NCI-H82 (cell line): ENCODE measurements at places on chromosomes 1 and 21.

- DNase-seq = no peak
These were observed 1.4 kb downstream of the PDPN start for GRCh38 chr1:13584876-13585611.

- no peak for DNase-seq
These were observed 16.3 kb downstream of the L1TD1 start for GRCh38 chr1:62210960-62211359.

GRCh38 chr1:188466539-188466938 is 1637.8 kb downstream of the PLA2G4A start:
- no peak for DNase-seq

GRCh38 chr1:183214021-183214970 is 28.2 kb downstream of the LAMC2 start:
- DNase-seq = no peak

GRCh38 chr1:170676628-170677027 is 12.7 kb downstream of the PRRX1 start:
- DNase-seq = no peak

GRCh38 chr1:109783436-109783835 is 19.7 kb upstream of the EPS8L3 start:
- no peak for DNase-seq

GRCh38 chr1:111199881-111200801 is at the start of gene DENND2D:
TSS of gene DENND2D (minus strand) at chr1:111200646. CDS start at chr1:111200459, 187 bp downstream.
- DNase-seq = no peak

GRCh38 chr1:34973326-34973725 is 11.8 kb downstream of the TMEM35B start:
- DNase-seq = no peak

DNA sequence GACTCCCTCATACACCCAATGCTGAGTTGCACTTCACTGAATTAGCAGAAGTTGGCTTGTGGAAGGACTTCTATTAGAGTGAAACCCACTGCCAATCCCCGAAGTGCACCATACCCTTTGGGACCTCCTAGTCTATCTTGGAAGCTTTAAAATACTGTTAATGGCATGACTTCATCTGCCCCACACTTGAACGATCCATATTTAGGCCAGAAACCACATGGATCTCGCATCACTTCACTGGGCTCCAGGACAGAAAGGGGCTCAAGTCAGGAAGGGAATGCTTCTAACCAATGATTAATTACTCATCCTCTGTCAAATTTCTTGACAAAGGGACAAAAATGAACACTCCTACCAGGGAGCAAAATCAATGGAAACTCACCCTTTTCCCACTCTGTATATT is 69.1 kb downstream of the BCAR3 start:
- DNase-seq = no peak

DNA sequence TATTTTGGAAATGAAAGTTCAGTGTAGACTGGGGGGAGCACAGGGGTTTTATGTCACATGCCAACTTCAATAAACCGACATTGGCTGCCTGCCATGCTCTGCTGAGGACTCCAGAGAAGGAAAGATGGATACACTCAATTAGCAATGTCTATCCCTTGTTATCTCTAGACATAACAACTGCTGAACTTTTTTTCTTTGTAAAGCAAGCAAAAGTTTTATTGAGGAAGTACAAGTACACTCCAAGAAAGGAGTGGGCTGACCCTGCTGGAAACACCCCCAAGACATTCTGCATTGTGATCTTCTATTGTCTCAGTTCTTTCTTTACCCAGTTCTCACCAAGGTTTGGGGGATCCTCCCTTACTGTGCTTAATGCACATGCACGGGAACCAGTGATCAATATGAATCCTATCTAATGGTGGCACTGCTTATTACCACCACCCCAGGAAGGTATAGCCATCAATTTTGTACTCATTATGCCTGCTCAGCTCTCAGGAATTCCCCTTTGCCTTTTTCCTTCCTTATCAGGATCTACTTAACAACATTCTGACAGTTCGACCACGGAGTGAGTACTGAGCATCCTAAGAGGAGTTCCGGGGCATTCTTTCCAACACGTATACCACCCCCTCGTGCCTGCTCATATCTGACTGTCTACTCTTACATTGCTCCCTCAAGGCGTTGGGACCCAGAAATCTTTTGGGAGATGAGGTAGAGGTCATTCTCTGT is 28.7 kb downstream of the SYNJ1 start:
- DNase-seq = no peak

- DNase-seq = no peak
These were observed 48.6 kb downstream of the HIVEP3 start for GRCh38 chr1:41870076-41870562.

DNA sequence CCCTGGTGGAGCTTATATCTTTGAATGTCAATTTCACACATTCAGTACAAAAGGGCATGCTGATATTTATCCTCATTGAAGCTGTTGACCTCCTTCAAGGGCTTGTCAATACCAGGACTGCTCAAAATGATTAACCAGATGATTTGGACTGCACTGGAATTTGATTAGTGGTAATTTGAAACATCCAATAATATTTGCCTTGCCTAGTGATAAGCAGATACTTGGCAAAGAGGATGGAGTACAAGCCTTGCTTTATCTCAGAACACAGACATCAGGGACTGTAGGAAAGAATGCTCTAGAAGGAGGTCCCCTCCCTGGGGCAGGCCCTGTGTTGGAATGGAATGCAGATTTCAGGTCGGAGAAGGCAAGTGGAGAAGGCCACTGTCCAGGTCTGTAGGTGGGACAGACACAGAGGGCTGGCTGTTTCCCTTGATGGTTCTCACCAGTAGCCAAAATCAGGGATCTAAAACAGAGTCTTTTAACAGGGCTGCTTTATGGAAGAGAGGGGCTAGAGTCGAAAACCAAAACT is 64.8 kb upstream of the ZNF648 start:
- no peak for DNase-seq

- no peak for DNase-seq
These were observed 18.8 kb downstream of the UCK2 start for GRCh38 chr1:165845992-165846748.

DNA sequence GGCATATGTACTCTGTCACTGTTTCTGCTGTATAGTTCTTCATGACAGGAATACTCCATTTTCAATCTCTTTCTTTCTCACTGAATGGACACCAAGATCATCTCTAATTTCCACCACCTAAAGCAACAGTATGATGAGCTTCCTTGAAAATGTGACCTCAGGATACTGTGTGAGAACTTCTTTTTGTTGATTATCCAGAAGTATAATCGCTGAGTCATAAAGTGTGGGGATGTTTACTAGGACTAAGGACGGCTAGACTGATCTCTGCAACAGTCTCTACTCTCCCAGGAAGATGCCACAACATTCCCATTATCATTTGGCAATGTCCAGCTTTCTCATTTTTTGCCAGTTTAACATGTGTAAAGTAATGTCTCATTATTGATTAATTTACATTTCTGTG is 70.3 kb downstream of the TNFSF18 start:
- DNase-seq = no peak

DNA sequence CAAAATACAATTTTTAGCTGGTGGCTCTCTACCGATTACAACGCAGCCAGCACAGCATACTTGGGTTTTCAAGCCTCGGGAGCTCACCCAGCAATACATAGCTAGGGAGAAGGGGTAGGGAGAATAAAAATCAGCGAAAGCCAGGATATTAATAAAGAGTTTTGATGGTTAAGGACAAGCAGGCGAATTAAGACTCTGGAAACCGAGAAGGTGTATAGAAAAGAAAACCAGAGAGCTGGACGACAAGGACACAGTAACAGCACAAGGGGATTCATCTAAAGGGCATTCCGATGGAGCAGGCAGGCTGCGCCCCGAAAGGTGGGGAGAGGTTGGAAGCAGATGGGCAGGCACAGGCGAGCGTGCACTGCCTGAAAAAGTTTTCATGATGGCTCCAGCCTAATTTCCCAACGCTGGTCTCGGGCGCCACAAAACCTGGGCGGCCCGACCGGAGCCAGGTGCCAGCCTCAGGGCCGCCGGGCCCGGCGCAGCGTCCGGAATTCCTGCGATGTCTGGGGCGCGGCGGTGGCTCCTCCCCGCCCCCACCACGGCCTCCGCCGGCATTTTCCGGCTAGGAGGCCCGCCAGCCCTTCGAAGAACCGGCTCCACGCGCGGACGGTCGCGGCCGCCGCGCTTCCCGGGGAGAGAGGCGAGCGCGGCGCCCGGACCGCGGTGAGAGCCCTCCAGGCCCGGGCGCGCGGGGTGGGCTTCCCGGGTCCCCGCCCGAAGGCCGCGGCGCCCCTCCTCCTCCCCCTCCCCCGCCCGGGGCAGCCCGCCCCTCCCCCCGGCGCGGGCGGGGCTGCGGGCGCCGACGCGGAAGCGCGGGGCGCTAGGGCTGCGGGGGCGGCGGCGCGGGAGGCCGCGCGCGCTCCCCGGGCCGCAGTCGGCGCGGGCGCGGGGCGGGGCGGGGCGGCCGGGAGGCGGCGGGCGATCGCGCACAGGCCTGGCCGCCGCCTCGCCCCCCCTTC is 774 bp upstream of the DYRK1A start:
- DNase-seq = peak; percentile 89

GRCh38 chr1:14142397-14143100 is 442.6 kb downstream of the PRDM2 start:
- no peak for DNase-seq

DNA sequence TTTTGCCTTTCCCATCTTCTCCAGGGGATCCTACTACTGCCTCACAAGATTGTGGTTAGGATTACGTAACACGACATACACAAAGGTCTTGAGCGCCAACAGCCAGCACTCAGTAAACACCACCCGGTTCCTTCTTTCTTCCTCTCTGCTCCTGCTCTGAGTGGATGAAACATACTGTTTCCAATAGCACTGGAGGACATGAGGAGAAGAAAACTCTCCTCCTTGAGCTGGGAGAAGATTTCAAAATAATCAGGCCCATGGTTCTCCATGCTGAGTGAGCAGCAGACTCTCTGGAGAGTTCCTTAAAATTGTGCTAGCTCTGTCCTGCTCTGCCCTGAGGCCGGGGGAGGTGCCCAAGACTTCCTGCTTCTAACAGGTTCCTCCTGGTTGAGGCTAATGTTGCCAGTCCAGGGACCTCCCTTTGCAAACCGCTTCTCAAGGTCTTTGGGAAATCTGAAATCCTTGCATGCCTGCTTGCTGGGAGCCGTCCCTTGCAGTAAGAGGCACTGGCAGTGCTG is 29.4 kb upstream of the MX1 start:
- no peak for DNase-seq

DNA sequence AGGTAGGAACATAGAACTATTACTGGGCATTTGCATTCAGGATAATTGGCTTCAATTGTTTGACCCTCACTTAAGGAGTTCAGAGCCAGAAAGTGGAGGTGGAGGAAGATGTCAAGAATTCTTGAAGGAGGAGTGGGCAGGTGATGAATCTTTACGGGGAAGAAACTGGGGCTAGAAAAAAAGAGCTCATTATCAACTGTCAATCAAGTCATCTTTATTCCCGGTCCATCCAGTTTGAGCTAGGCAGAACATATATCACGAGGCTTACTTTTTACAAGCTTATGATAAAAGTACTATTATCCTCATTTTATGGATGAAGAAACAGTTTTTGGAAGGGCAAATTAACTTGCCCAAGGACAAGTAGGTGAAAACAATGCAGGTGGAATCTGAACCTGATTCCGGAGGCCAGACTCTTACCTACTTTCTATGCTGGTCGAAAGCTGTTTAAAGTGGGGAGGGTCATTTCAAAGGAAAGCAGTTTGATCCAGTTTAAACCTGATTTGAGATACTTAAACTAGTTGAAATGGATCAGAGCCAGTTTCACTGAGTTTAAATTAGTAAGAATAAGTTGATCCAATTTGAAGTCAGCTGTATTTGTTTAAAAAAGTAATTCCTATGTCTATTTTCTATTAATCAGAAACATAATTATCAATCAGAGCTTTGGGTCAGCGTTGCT is 13.3 kb upstream of the NBL1 start:
- no peak for DNase-seq

DNA sequence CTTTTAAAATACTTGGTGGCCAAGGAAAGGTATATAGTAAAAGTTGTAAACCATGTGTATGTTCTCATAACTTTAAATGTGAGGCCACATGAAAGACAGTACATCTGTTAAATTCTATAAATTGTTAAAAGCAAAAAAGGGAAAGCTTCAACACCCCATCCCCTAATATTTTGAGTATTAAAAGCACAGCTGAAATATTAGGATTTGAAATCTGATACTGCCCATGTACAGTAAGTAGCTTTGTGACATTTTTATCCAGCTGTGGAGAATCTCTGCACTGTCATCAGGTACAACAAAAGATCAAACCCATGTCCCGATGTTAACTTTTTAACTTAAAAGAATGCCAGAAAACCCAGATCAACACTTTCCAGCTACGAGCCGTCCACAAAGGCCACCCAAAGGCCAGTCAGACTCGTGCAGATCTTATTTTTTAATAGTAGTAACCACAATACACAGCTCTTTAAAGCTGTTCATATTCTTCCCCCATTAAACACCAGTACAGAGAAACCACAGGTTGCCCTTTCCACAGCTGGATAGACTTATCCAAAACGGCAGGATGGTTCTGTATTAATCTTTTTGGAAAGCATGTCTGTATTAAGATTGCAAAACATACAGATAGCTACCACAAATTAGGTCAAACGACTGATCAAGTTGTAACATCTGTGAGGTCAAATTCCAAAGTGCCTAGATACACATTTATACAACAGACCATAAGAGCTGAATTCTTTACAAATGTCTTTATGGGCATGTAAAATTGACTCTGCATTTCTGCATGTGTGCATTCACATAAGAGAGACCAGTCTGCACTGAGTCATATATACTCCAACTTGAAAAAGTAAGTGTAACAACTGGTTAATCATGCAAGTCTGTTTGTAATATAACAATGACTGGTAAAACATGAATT is 5.2 kb downstream of the IRF2BP2 start:
- DNase-seq = peak; percentile 60

DNA sequence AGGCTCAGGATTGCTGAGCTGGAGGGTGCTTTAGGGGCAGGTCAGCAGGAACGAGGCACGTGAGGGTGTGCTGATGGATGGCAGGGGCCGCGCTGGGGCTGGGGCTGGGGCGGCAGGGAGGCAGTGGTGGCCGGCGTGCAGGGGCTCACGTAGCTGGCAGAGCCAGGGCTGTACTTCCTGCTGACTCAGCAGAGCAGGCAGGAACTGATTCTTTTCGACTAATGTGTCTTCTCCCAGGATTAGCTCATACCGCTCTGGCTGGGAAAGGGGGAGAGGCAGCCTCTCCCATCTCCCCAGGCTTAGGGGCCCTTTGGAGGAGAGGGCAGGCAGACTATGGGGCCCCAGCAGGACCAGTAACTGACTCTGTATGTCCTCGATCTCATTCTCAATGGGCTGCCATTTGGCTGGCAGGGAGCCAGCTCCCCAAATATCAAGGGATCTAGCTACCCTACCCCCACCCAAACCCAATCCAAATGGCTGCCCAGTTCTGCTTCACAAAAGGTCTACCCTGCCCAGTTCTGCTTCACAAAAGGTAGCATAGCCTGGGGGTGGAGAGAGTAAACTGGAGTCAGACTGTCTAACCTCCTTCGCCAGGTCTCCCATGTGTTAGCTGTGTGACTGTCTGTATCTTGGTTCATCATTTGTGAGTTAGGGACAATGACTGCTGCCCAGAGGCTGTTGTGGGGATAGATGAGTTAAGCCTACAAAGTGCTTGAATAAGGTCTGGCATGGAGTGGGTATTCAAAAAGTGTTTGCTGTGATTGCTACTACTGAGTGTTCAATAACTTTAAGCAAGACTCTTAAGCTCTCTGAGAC is 100.1 kb upstream of the SLC2A1 start:
- peak; percentile 72 for DNase-seq

GRCh38 chr1:39266269-39266668 is 61.8 kb downstream of the MACF1 start:
- peak; percentile 85 for DNase-seq
